CD4-positive, alpha-beta T cell treated with Interleukin-6 at 100 ng/mL for 8 hours (primary cell): ENCODE measurements at places on chromosomes 11 and 22.

DNA sequence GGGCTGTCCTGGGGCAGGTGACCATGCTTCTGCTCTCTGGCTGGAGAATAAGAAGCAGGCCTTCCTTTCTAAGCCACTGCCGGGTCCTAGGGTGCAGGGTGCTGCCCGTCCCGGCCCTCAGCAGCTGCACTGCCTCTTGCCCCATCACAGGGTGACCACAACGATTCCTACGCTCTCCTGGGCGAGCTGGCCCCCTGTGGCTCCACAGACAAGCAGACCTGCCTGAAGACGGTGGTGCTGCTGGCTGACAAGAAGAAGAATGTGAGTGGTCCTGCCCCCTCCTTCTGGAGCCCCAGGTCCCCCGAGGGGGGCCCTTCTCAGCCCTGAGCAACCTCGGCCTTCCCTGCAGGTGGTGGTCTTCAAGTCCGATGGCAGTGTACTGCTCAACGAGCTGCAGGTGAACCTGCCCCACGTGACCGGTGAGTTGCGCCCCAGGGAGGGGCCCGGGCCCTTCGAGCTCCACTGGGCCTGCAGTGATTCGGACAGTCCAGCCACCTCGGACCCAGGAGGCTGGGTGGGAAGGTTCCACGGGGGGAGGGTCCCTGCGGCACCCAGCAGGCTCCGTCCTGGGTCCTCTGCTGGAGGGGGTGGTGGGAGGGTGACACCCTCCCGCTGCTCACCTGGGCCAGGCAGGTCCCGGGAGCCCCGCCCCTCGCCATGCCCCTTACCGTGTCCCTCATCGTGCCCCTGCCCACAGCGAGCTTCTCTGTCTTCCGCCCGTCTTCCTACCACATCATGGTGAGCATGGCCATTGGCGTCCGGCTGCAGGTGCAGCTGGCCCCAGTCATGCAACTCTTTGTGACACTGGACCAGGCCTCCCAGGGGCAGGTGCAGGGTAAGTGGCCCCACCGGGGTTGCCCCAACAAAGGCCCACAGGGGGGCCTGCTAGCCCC lies 8.3 kb downstream of the MUC2 start:
- DNase-seq = no peak

- DNase-seq = no peak
Measured at GRCh38 chr11:94895971-94896370, 77.4 kb downstream of the CWC15 start.

DNA sequence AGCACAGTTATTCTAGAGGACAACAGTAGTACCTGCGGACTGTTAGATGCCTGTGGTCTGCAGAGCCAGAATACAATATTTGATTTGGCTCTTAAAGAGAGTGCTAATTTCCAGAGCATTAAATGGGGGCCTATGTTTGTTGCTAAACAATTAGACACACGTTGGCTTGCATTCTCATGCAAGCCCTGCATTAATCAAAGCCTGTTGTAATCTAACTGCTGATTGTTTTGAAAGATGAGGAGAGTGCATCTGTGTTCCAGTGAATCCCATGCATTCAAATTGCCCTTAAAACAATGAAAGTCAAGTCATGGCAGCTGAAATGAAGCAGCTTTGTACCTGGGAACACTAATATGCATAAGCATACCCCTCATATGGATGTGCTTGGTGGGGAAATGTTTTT lies 419.4 kb downstream of the DYNC2H1 start:
- DNase-seq = no peak

DNA sequence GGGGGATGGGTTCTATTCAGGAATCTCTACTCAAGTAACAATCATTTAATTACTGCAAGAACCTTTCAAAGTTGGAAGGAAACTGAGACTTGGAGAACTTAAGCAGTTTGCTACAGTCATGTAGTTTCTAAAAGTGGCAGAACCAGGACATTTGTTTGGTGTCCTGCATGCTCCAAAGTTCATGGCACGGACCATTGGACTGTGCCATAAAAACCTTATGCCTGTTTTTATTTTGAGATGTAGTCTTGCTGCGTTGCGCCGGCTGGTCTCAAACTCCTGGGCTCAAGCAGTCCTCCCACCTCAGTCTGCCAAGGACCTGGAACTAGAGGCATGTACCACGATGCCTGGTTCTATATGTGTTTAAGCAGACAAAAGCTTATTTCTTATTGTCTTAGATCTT lies 18.6 kb upstream of the AIFM3 start:
- DNase-seq = no peak

DNA sequence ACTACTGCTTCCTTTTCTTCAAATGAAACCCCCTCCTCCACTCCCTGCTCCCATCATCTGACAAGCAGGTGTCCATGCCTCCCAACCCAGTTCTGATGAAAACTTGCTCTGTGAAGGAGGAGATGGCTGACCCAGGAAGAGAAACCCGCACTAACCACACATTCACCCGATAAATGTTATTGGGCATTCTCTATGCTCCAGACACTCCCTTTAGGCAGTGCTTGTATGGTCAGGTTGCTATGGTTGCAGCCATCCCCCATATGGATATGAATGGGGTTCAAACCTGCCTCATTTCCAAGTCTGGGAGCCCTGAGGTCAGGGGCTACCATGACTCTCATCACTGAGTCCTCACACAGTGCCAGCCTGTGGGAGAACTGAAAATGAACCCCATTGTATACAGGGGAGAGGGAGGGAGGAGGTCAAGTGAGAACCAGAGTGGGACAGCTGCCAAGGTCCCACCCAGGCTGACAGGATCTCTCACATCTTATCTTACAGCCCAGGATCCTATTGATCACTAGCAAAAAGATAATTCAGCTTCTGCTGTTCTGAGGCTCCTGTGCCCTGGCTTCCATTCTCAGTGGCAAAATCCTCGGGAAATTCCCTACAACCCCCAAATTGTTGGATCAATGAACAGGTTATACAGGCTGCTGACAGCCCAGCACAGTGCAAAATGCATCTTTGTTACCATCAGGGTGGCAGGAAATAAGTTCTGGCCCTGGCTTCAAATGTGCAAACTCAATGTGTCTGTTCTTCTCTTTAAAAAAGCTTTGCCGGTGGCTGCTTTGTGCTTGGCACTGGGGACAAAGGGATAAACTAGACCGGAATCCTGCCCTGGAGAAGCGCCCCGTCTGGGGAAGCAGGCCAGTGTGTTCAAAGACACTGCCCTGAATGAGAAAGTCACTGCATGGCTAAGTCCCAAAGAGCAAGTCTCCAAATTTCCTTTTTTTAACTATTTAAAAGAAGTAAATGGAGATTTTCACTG lies 22.7 kb upstream of the ACER3 start:
- no peak for DNase-seq

DNA sequence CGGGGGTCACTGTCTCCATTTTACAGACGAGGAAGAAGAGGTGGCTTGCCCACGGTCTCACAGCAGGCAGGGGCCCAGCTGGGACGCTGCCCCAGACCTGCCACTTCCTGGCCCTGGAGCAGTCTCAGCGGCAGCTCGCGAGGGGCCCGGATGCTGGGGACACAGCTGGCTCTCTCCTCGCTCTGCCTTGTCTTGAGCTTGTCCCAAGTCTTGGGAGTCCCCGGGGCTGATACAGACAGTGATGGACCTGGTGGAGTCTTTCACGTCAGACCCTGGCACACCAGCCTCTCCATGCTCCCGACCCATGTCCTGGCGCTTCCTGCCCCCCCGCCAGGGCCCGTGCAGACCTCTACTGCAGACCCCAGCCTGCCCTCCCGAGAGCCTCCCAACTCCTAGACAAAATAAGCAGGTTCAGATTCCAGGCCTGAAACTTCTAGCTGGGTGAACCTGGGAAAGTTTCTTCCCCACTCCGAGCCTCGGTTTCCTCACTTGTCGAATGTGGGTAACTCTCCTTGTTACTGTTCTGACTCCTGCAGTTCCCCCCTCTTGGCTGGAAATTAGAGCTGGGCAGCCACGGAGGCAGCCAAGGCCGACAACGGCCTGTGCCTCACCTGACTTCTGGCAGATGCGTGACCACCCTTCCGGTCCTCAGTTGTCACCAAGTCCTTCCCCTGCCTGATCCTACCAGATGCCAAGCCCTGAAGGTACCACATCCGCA lies 145.4 kb downstream of the CACNA1I start:
- no peak for DNase-seq

- no peak for DNase-seq
Measured at GRCh38 chr11:71255323-71255722, 2.9 kb upstream of the SHANK2 start.

DNA sequence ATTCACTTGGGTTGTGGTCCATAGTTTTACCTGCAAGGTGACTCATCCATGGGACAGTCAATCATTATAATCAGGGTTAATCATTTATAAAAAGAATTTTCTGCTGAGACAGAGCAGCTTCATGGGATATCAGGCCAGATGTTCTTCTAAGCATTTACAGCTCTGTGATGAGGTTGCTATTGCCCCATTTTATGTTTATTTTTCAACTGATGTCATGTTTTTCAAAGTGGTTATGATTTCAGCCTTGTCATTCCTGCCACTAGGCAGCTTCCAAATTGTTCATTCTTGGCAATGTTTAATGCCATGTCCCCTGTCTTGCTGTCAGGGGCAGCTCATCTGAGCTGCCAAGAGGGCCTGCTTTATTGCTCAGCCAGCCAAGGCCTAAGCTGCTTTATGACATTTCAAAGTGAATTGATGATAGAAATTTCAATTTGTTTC lies 35.9 kb upstream of the ZBED5 start:
- no peak for DNase-seq

DNA sequence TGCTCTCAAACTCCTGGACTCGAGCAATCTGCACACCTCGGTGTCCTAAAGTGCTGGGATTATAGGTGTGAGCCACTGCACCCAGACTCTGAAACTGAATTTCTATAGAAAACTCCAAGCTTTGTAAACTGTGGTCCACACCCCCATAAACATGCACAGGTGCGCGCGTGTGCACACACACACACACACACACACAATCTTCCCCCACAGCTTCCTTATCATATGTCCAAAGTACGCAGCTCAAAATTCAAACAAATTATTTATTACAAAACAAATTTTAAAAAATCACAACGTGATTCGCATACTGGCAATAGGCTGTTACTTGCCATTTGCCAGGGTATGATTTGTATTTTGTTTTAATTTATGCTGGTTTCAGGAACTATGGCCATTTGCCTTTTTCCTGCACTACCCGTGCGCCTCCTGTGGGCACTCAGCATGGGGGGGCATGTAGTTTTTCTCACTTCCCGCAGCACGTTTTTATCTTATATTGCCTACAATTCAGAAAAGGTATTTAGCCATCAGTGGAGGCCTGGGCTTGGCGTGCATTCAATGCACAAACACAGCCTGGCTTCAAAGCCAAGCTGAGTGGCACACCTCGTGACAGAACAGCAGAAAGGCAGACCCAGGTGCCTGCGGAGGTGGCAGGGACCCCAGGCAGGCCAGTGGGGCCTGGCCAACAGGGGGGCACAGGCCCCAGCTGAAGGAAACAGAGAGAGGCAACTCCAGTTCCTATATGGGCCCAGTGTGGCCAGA lies 10.8 kb upstream of the SNX32 start:
- no peak for DNase-seq

DNA sequence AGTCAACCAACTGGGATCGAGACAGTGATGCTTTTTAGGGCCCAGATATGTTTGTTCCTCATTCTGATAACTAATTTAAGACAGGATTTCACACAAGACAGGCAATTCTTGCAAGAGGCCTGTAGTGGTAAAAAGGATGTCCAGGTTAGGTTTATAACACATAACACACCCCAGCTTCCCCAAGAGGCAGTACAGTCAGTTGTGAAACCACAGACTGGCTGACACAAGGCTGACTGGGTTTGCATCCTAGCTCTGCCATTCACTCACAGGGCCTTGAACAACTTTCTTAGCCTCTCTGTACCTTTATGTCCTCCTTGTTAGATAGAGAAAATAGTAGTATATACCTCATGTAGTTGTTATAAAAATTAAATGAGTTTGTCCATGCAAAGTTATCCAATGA lies 55.0 kb upstream of the PTH start:
- DNase-seq = no peak

DNA sequence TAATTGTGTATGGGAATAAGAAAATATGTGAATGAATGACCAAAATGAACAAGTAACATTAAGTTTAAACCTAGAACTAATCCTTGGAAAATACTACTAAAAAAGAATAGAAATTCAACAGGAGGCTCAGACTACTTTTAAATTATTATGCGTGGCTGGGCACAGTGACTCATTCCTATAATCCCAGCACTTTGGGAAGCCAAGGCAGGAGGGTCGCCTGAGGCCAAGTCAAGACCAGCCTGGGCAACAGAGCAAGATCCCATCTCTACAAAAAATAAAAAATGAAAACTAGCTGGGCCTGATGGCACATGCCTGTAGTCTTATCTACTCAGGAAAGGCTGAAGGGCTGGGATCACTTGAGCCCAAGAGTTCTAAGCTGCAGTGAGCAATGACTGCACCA lies 85.4 kb upstream of the CLNS1A start:
- no peak for DNase-seq

- DNase-seq = no peak
Measured at GRCh38 chr22:50011447-50012210, 936 bp downstream of the IL17REL start.

DNA sequence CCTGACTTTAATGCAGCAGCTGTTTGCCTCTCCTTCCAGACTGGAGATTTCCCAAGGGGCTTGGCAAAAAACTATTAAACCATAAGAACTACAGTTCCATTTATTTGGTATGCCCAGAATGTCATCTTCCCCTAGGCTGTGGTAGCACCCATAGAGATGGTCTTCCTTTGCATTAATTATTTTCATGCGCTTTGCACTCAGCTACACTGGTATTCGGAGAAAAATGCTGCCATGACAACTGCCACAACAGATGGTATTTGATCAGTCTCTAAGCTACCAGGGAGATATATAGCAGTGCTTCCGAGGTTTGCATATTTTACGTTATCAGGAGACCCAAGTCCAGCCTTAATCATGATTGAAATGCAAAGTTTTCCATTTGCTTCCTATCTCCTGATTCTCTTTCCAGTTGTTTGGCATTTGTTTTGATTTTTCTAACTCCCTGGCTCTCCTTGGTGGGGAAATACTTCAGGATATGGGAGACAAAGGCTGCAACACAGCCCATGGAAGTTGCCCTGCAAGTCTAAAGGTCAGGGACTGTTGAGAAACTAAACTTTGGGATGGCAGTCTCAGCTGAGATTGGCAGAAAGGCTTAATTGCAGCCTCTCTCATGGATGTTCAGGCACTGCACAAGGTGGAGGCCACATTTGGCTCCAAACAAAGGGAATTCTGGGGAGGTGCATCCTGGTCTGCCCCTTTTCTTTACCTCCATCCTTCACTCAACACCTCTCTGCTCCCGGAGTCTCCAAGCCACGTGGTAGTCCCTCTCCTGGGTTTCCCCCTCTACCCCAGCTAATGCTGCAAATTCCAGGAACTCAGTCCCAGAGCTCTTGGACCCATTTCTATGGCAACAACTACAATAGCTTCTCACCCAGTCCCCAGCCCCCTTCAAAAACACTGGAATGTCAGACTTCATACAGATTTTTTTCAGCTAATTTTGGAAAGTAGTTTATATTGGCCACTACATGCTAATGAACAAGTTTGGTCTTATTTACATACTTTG lies 151.8 kb downstream of the NAV2 start:
- no peak for DNase-seq
